Tibial nerve (tissue), 4 donors: ENCODE measurements at places on chromosomes 16 and 17. TPM values are rescaled to one million over a fixed set of nuclear protein-coding genes. Genes with fewer than 3 reads are reported as not detected.

DNA sequence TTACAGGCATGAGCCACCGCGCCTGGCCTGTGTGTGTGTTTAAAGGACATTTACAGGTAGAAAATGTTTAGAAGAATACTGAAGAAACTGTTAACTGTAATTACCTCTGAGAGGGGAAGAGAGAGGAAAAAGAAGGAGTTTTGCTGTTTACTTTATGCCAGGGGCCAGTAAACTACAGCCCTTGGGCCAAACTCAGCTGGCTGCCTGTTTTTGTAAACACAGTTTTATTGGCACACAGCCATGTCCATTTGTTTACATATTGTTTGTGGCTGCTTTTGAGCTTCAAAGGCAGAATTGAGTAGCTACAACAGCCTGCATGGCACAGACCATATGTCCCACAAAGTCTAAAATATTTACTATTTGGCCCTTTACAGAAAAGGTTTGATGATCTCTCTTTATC is 76.4 kb downstream of the GPR139 start:
- H3K27ac ChIP-seq = no peak overlapping the region
- no peak for DNase-seq
- no peaks in the 10 kb centered on the region for H3K27me3 ChIP-seq
- no peaks in the 10 kb centered on the region for H3K36me3 ChIP-seq

DNA sequence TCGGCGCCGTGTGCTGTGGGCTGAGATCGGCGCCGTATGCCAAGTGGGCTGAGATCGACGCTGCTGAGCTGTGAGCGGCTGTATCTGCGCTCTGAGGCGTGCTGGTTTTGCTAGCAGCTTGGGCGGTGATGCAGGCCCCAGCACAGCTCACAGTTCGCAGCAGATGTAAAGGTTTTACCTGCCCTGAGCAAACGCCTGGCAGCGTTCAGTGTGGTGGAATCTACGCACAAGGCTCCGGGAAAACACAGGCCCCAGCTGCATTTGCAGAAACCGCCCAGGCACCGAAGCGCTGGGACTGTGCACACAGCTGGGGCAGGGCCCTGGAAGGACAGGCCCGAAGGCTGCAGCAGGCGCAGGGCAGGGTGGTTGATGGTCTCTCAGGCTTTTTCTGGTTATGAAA is 8.0 kb upstream of the ZNF469 start:
- no peak for DNase-seq
- no peak overlapping the region for H3K4me3 ChIP-seq
- no peaks in the 10 kb centered on the region for H3K4me1 ChIP-seq
- H3K27ac ChIP-seq = peak overlapping the region; percentile 78
- no peaks in the 10 kb centered on the region for H3K27me3 ChIP-seq

DNA sequence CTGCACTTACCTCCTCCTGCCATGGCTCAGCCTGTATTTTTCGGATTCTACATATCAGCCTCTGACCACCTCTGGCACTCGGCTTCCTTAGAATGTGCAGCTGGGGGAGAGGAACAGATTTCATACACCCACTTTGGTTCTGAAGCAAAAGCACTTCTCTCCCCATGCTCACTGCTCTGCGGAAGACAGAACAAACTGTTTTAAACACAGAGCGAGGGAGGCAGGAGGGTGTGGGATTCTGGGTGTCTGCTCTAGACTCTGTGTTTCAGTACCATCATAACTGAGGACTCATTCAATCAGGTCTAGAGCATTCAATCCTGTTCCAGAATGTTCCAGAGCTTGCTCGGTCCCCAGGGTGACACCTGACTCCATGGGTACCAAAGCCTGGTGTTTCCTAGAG is 239.1 kb downstream of the GRIN2A start:
- H3K36me3 ChIP-seq = no peaks in the 10 kb centered on the region
- no peaks in the 10 kb centered on the region for H3K27me3 ChIP-seq
- no peak overlapping the region for H3K4me3 ChIP-seq
- H3K27ac ChIP-seq = no peak overlapping the region
- no peaks in the 10 kb centered on the region for H3K4me1 ChIP-seq
- no peak for DNase-seq

GRCh38 chr17:41724476-41725050 is 9.9 kb downstream of the HAP1 start:
- H3K27me3 ChIP-seq = no peaks in the 10 kb centered on the region
- H3K4me3 ChIP-seq = no peak overlapping the region
- no peaks in the 10 kb centered on the region for H3K4me1 ChIP-seq
- no peak overlapping the region for H3K27ac ChIP-seq

The PPY gene
- total RNA-seq = not detected

GRCh38 chr16:22235839-22236745 is 30.0 kb downstream of the EEF2K start:
- DNase-seq = peak; percentile 78
- H3K27me3 ChIP-seq = no peaks in the 10 kb centered on the region
- H3K27ac ChIP-seq = no peak overlapping the region
- no peaks in the 10 kb centered on the region for H3K36me3 ChIP-seq

DNA sequence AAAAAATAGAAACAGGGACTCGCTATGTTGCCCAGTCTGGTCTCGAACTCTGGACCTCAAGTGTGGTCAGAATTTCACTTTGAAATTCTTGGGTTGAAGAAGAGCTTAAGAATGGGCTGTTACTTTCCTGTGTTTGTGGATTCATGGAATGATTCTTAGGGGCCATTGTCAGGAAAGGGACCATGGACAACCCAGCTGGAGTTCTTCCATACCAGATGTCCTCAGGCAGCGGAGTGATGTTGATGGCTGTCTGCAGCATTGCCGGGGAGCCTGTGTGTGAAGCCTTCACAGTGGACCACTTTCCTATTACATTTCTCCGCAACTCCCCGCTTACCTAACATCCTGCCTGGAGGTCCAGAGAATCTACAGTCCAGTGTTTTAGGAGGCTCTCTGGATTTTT is 145.9 kb downstream of the CLEC16A start:
- no peak overlapping the region for H3K27ac ChIP-seq
- no peak for DNase-seq
- peaks cover 22% of the 10 kb centered on the region for H3K4me1 ChIP-seq
- H3K27me3 ChIP-seq = no peaks in the 10 kb centered on the region
- H3K36me3 ChIP-seq = no peaks in the 10 kb centered on the region

- H3K36me3 ChIP-seq = peaks cover 3% of the 10 kb centered on the region
- H3K4me1 ChIP-seq = no peaks in the 10 kb centered on the region
- H3K4me3 ChIP-seq = no peak overlapping the region
- no peak overlapping the region for H3K27ac ChIP-seq
Measured at GRCh38 chr16:68883685-68884084, 40.4 kb downstream of the TANGO6 start.

DNA sequence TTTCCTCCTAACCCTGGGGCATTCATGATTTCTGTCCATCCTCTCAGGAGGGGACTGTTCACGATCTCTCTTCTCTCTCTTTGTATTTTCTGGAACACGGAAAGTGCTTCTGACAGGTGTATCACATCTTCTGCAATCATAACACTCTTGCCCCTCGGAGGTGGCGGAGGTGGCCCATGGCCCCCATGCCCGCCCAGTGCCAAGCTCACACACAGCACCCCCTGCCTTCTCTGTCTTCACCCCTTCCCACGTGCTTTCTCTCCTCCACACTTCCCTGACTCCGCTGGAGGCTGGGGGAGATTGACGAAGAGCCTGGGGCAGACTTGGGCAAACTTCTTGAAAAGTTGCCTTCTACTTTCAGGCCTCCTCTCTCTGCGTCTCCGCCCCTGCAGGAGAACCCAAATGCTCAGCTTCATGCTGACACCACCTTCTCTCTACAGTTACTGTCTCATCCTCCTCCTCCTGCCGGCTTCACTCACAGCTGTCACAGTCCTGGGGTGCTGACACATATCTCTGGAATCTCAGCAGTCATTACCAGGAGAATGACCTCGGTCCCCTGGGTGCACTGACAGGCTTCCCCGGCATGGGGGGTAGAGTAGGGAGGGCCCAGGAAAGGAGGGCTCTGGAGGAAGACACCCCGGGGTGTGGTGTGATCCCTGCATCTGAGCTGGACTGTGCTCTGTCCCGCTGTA is 127.1 kb downstream of the ENGASE start:
- H3K4me3 ChIP-seq = no peak overlapping the region
- no peak for DNase-seq
- H3K27me3 ChIP-seq = peaks cover 10% of the 10 kb centered on the region
- H3K27ac ChIP-seq = no peak overlapping the region
- no peaks in the 10 kb centered on the region for H3K4me1 ChIP-seq

GRCh38 chr16:53449816-53450517 is 15.7 kb downstream of the RBL2 start:
- no peak overlapping the region for H3K27ac ChIP-seq
- no peak for DNase-seq
- no peaks in the 10 kb centered on the region for H3K4me1 ChIP-seq
- no peak overlapping the region for H3K4me3 ChIP-seq
- no peaks in the 10 kb centered on the region for H3K36me3 ChIP-seq
- no peaks in the 10 kb centered on the region for H3K27me3 ChIP-seq

- no peak overlapping the region for H3K27ac ChIP-seq
- H3K4me1 ChIP-seq = peaks cover 9% of the 10 kb centered on the region
- DNase-seq = no peak
- H3K4me3 ChIP-seq = no peak overlapping the region
- no peaks in the 10 kb centered on the region for H3K36me3 ChIP-seq
Measured at GRCh38 chr17:69222707-69223258, 5.8 kb downstream of the ABCA10 start.

DNA sequence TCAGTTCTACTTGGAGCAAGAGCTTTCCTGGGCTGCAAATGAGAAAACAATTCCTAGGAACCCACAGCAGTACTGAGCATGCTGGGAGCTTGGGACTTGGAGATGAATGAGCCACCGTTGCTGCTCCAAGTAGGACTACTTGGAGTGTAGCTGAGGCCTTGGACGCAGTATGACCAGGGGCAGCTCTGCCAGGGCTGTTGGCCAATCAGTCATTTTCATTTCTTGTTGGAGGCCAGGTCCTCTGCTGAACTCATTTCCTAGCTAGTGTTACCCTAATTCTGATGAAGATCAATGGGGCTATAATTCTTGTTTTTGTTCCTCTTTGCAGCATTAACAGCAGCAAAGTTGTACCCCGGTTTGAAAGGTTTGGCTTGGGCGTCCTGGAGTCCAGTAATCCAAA is 8.0 kb upstream of the LGALS9 start:
- H3K27ac ChIP-seq = no peak overlapping the region
- H3K36me3 ChIP-seq = peaks cover 2% of the 10 kb centered on the region
- DNase-seq = no peak
- no peaks in the 10 kb centered on the region for H3K4me1 ChIP-seq

- no peak overlapping the region for H3K4me3 ChIP-seq
- H3K4me1 ChIP-seq = peaks cover 5% of the 10 kb centered on the region
- no peaks in the 10 kb centered on the region for H3K36me3 ChIP-seq
- no peak for DNase-seq
- no peaks in the 10 kb centered on the region for H3K27me3 ChIP-seq
Measured at GRCh38 chr16:87698676-87699199, 67.0 kb downstream of the KLHDC4 start.

The TPSG1 gene
- not detected for total RNA-seq
